ENCODE measurements at places on chromosomes 4 and X.

GRCh38 chr4:71498625-71499024 is 159.8 kb downstream of the SLC4A4 start:
- DNase-seq: no peak

GRCh38 chr4:84574069-84574720 is 8.7 kb upstream of the CDS1 start:
- DNase-seq: no peak

- peak; percentile 58 for DNase-seq
These were observed 88.4 kb downstream of the FRMPD3 start for GRCh38 chrX:107537815-107538214.

- DNase-seq: no peak
These were observed 181.2 kb downstream of the RAPGEF2 start for GRCh38 chr4:159284113-159284512.
